ENCODE measurements at places on chromosomes 3 and 15.

DNA sequence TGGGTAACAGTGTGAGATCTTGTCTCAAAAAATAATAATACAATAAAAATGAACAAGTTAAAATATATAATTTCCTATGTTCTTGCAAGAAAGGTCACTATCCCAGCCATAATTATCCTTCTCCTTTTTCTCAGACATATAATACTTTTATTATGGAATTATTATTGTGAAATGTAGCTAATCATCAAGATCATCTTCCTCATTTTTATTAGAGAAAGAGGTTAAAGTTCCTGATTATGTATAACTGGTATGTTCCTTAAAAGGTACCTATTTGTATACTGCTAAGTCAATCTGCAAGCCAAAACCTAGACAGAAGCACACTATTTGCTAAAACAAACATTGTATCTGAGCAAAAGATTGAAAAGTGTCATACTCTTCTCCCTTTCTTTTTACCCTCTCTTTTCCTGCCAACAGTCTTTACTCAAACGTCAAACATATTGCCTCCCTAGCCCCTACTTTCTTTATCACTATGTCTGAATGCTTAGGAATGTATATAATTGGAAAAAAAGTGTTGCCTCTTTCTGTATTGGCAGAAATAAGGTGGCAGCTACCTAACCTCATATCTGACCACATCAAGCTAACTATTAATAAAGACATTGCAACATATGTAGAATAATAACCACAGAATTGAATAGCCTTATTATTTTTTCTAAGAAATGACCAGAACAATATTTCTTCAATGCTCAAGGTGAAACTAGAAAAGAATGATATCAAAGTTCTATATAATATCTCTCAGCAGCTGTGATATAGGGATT lies 18.5 kb downstream of the SEC11A start:
- no peak for DNase-seq

- DNase-seq = no peak
Observed at GRCh38 chr3:16509721-16510619, 3.5 kb downstream of the RFTN1 start.

GRCh38 chr3:129352650-129353588 lies 74.2 kb downstream of the HMCES start:
- DNase-seq = no peak

DNA sequence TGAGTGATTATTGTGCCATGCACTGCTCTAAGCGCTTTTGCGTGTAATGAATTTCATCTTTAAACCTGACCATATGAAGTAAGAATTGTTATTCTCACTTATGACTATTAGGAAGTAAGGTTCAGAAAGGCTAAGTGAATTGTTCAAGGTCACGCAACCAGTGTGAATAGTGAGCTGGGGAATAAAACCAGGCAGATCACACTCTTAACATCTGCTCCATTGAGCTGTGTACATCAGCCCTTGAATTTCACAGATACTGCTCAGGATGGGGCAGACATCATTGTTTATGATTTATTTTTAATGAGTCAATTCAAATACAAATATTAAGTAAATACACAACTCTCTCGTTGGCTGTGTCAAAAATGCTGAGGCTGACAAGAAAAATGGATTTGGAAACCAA lies 184.5 kb downstream of the FNDC3B start:
- no peak for DNase-seq

GRCh38 chr3:104906001-104906639 lies 460.6 kb upstream of the ALCAM start:
- DNase-seq = no peak

GRCh38 chr15:91118817-91119590 lies 18.9 kb downstream of the SV2B start:
- no peak for DNase-seq

GRCh38 chr15:93809516-93809915 lies 421.8 kb upstream of the MCTP2 start:
- no peak for DNase-seq

GRCh38 chr3:36814776-36815175 lies 50.4 kb upstream of the DCLK3 start:
- no peak for DNase-seq

- no peak for DNase-seq
Observed at GRCh38 chr15:40029979-40030893, 8.7 kb downstream of the SRP14 start.

GRCh38 chr15:62799037-62799436 lies 243.5 kb upstream of the TPM1 start:
- DNase-seq = no peak

- DNase-seq = no peak
Observed at GRCh38 chr15:27973886-27974285, 125.2 kb downstream of the OCA2 start.

DNA sequence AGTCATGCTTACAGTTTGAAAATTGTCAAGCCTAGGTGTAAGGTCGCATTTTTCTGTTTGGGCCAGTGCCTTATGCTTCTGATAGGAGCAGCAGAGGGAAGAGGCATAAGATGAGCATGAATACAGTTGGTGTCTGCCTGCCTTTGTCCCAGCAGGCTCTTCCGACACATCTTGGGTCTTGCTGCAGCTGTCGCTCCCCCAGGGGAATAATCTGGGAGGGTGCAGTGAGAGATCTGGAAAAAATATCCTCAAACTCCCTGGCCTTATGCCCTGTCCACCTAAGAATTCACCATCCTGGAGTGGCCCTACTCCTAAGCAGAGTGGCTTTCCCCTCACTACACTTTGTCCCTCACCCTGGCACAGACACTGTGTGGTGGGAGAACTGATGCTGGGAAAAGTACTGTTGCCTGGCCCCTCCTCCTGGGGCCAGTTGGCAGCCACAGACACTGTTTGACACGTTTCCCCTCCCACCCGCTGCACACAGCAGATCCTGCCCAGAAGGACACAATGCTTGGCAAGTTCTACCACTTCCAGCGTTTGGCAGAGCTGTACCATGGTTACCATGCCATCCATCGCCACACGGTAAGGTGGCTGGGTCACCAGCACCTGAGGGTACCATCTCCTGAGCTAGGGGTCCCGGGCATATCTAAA lies 21.1 kb upstream of the RHO start:
- no peak for DNase-seq

GRCh38 chr3:20264900-20265567 lies 79.0 kb upstream of the SGO1 start:
- DNase-seq = no peak

GRCh38 chr3:184608209-184608608 lies 46.6 kb downstream of the EPHB3 start:
- no peak for DNase-seq

- no peak for DNase-seq
Observed at GRCh38 chr3:153127788-153128187, 34.2 kb upstream of the RAP2B start.

DNA sequence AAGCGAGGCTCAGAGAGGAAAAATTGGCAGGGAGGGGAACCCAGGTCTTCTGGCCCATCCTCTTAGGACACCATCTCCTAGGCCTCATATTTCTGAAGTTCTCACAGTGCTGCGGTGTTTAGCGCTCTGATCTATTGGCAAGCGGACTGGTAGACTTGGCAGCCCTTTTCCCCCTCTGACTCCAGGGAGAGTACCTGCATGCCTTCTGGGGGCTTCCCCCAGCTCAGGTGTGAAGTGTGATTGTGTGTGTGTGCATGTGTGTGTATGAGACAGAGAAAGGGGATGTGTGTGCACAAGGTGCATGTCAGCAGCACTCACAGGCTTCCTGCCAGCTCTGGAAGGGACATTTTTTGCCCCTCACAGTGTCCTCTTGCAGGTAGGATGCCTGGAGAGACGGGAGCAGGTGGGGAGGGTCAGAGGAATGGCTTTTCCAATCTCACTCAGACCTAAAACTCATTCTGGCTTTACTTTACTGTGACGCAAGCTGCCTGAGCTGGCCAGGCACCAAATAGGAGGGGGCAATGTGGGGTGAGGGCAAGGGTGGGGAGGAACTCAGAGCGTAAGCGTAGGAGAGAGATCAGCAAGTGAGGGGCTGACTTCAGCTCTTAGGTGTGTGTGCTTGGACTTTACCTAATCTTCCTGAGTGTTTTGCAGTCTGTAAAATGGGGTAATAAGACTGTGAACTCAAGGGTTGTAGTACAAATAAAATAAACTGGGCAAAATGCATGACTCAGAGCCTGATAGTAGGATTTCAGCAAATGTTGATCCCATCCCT lies 4.0 kb upstream of the IL17RE start:
- no peak for DNase-seq

- DNase-seq = no peak
Observed at GRCh38 chr15:36810656-36811449, 231.4 kb downstream of the CDIN1 start.

- no peak for DNase-seq
Observed at GRCh38 chr15:82137261-82137660, 91.4 kb upstream of the MEX3B start.

DNA sequence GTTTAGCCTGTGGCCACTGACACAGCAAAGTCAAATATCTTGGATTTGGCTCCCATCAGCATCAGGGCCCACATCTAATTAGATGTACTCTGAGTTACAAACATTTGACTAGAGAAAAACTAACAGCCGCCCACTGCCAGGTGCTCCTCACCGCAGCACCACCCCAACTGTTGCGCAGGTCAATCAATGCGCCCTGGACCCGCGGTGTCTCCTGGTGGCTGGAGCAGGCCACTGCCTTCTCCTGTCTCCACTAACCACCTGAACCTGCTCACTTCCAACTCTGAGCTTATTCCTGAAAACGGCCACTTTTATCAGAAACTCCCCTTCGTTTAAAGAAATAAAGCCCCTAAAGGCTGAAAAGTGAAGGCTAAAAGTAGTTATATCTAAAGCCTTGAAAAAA lies 4.3 kb downstream of the RIOX2 start:
- DNase-seq = no peak

GRCh38 chr3:8455526-8456411 lies 45.9 kb upstream of the LMCD1 start:
- no peak for DNase-seq

DNA sequence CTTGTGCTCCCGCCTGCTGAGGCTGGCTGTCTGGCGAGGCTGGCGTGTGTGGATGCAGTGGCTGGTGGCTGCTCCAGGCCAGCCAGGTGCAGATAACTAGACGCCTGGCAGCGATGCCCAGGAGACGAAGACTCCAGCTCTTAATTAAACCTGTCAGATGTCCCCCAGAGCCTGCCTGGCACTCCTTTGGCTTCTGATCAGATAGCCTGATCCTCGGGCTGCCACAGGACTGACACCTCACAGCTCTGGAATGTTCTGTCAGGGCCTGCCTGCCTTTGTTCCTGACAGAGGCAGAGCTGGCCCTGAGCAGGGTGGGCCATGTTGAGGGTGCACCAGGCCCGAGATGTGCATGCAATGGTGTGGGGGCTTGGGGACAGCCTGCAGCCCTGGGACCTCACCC lies 36.5 kb downstream of the PLXNA1 start:
- DNase-seq = no peak

- DNase-seq = no peak
Observed at GRCh38 chr15:95972041-95972553, 358.4 kb upstream of the NR2F2 start.

DNA sequence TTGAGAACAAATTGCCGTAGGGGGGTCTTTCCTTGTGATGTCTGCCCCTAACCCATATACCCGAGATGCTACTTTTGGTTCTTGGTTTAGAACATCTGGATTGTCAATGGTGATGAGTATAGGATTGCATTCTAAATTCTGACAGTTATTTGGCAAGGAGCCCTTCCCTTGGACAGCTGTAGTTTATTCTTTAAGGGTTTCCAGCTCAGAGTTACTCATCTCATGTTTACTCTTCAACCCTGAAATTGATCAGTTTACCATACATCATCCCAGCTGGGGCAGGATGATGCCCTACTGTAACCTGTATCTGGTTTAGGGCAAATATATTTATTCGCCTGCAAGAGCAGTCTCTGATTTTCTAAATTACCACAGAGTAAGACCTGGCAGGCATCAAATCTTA lies 85.7 kb upstream of the XCR1 start:
- DNase-seq = no peak

DNA sequence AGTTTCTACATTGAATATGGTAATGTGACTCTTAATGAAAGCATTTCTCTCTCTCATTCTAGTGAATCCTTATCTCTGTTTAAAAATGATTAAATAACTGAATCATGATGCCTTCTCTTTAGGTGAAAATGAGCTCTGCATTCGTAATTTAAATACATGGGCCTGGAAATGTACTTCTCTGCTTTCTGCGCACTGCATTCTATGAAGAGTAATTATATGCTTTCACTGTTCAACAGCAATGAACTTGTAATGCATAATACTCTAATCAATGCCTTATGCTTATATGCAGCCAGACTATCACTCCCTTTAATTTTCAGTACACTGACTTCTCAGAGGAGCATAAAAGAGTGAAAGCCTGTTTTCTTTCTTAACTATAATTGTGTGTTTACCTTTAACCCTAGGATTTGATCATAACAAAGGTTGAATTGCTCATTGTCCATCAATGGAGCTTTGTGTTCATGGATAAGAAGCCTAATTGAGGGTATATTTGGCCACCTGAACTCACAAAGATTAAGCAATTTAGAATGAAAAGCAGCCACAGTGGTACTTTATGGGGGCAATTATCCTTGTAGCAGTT lies 330.8 kb upstream of the PDZRN3 start:
- peak; percentile 43 for DNase-seq

GRCh38 chr3:9147215-9147895 lies 102.1 kb downstream of the SRGAP3 start:
- no peak for DNase-seq

- DNase-seq = no peak
Observed at GRCh38 chr3:42647821-42648459, 5.6 kb upstream of the ZBTB47 start.

- no peak for DNase-seq
Observed at GRCh38 chr3:46098319-46098761, 71.1 kb upstream of the XCR1 start.

GRCh38 chr15:100434561-100434960 lies 92.8 kb upstream of the ADAMTS17 start:
- DNase-seq = no peak

- DNase-seq = no peak
Observed at GRCh38 chr15:85890620-85890980, 95.9 kb upstream of the KLHL25 start.

GRCh38 chr3:11379238-11379823 lies 107.1 kb downstream of the ATG7 start:
- DNase-seq = no peak

GRCh38 chr3:62990704-62991413 lies 115.6 kb upstream of the CADPS start:
- DNase-seq = no peak
